Activated CD4-positive, alpha-beta T cell treated with anti-CD3 and anti-CD28 coated beads, Interleukin-2, amount 50 U/mL, for 24 hours (primary cell): ENCODE measurements at places on chromosomes 6 and 20.

GRCh38 chr6:73579389-73579788, 58.6 kb upstream of the EEF1A1 start:
- no peak for DNase-seq

DNA sequence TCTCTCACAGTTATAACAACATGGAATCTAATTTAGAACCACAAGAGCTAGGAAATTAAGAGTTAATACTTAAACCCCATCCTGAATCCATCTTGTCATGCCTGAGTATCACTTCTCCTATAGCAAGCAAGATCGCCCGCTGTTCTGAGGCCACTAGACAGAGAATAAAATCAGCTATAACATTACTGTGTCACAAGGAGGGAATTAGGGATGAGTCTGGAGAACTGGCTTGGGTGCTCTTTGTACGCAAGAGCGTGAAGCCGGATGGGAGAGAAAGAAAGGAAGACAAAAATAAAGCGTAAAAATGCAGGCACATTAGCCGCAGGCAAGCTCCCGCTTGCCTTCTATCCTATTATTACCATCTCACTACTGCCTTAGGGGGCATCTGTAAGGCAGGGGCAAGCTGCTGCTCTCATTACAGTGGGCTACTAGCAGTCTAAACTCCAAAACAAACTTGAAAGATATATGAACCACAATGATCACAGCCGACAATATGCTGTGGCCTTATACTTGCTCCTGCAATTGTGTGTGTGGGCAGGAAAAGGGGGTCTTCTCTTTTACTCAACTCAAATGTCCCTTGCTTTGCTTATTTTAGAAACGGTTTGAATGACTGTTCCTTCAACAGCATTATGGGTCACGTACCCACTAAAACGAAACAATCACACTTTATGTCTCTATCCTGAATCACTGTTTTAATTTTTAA, 81.9 kb downstream of the GJA10 start:
- no peak for DNase-seq

- no peak for DNase-seq
These were observed 33.1 kb upstream of the RNF8 start for GRCh38 chr6:37320646-37321045.

DNA sequence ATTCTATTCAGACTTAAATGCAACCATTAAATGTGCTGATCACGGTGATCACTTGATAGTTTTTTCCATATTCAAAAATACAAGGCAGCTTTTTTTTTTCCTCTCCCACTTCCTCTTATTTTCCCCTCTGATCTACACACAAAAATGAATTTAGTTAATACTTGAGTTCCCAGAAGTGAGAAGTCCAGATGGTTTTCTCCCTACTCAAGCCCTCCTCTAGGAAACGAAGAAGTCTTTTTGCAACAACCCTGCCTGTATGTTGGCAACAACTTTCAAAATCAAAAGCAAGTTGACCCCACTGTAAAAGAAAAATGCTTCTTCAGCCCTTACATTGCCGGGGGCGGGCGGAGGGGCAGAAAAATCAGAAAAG, 24.3 kb downstream of the ARHGAP18 start:
- DNase-seq: no peak

DNA sequence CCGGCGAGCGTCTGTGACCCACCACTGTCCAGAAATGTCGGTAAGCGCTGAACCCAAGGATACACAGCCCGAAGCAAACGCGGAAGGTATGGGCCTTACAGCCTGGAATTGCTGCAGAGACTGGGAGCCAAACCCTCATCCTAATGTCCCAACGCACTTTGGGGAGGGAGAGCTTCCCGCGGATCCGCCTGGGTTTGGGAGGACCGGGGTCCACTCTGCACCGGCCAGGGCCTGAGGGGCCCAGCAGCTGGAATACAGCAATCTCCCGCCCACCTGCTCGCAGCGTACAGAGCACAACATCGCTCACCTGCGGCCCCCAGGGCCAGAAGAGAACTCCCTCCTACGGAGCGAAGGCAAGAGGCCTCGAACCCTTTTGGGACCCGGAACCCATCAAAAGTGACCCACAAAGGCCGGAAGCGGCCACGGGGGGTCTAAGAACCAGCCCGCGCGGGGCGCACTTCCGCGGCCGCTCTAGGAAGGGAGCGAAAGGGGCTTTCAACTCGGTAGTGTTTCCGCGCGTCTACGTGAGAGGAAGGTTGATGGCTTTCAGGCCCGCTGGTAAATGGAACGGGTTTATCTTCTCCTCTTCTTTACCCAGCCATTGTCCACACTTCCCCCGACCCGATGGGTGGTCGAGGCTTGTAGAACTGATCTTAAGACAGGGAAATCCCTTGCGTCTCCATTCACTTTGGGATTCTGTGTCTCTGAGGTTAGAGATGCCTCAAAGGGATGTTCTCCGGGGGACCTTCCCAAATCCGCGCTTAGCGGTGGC, at the start of gene ZSCAN12:
ZSCAN12 (minus strand) TSS at position 398 of the 772 bp plus-strand sequence. CDS start 1,342 bp downstream, outside the sequence.
- DNase-seq: peak; percentile 84

GRCh38 chr6:113047932-113048331, 700.8 kb downstream of the RFPL4B start:
- no peak for DNase-seq

GRCh38 chr20:38249536-38250310, 10.8 kb downstream of the KIAA1755 start:
- no peak for DNase-seq

DNA sequence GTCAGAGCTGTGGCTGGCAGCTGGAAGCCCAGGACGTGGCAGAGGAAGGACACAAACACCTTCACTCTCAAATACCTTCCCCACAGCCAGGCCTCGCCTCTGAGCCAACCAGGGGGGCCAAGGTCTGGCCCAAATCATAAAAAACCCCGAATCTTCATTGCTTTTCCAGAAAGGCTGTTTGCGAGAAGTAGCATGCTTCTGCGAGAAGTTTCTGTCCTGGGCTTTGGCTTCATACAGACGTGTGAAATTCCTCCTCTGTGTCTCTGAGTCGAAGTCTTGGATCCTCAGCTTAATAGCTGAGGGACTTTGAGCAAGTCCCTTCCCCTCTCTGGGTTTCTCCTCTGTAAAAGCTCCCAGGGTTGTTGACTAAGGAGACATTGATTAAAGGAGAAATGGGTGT, 63.0 kb downstream of the CHMP4B start:
- DNase-seq: no peak

DNA sequence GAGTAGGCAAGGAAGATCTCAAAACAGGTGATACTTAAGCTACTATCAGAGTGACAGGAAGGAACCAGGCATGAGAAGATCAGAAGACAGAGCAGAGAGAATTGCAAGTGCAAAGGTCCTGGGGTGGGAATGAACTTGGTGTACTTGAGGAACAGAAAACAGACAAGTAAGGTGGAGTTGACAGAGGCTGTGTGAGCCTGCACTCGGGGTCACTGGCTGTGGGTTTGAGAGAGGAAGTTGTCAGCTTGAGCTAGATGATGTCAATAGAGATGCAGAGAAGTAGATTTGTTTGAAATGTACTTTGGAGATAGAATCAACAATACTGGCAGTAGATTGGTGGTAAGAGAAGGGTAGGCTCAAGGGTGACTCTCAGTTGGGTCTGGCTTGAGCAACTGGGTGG, 209.5 kb downstream of the CLIC5 start:
- DNase-seq: no peak

GRCh38 chr20:19047951-19048296, 164.5 kb upstream of the SLC24A3 start:
- DNase-seq: no peak

DNA sequence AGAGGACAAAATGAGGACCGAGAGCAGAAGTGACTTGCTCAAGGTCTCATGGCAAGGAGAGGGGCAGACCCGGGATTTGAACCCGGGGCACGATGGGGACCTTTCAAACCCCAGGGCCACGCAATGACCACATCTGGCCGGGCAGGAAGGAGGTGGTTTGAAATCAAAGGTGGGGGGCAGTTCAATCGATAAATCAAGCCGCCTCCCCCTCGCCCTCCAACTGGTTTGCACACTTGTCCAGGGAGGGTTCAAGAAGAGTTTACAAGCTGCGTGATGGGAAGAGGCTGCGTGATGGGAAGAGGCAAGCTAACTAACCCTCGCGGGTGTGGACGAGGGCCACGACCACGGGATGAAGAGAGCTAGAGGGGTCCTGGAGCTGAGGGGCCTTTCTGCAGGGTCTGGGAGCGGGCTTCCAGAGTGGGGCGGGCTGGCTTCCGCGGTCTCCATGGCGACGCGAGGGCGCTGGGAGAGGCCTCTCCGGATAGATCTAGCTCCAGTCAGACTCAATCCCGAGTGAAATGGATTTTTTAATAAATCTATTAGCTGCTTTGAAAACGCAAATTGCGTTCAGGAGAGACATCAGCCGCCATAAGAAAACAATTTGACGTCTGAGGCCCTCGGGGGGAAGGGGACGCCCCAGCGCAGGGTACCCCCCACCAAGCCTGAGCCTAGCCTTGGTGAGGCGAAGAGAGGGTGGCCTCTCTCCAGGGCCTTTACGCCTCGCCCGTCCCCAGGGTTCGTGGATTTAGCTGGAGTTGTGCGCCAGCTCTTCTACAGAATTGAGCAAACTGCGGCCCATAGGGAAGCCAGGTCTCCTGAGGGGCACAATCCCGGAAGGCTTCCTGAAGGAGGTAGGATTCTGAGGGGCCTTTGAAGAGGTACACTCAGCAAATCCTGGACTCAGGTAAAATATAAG, 143.9 kb downstream of the GRM4 start:
- no peak for DNase-seq

DNA sequence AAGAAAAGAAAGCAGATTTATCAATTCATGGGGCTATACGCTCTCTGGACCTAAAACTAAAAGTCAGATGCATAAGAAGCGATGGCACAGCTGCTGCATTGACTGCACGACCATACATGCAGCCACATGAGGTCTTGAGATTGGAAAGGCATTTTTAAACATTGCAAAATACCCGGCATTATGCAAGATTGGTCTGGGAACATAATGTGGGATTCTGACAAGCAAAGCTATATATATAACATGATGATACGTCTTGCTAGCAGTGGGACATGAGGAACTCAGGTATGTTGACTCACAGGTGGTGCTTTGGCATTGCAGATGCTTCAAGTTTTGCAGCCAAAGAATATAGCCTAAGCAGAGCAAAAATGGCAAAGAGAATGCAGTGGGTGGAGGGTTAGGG, 55.1 kb downstream of the SAMD3 start:
- no peak for DNase-seq

DNA sequence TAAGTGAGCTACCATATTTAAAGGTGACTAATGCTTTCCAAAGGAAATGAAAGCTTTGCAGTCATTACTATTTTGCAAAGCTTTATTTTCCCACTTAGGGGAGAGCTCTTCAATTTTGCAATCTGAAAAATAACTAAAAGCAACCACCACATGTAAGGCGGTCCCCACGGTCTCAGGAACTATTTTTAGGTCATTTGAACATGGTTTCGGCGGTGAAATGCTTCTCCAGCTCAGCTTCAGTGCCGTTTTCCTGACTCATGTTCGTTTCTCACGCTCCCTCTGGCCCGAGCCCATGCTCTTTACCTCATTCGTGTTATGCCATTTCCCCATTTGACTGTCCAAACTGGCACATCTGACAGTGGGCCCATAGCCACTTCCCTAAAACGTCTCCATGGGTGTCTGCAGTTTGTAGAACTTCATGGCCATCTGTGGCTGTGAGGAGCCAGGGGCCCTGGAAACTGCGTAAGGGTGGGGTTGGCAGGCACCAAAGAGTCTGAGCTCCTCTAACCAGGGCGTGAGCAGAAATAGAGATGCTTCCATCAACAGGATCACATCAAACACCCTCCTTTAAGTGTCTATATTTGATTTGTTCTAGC, 46.5 kb downstream of the ADTRP start:
- peak; percentile 35 for DNase-seq

- DNase-seq: peak; percentile 76
These were observed 59.8 kb downstream of the NEDD9 start for GRCh38 chr6:11172501-11173327.

DNA sequence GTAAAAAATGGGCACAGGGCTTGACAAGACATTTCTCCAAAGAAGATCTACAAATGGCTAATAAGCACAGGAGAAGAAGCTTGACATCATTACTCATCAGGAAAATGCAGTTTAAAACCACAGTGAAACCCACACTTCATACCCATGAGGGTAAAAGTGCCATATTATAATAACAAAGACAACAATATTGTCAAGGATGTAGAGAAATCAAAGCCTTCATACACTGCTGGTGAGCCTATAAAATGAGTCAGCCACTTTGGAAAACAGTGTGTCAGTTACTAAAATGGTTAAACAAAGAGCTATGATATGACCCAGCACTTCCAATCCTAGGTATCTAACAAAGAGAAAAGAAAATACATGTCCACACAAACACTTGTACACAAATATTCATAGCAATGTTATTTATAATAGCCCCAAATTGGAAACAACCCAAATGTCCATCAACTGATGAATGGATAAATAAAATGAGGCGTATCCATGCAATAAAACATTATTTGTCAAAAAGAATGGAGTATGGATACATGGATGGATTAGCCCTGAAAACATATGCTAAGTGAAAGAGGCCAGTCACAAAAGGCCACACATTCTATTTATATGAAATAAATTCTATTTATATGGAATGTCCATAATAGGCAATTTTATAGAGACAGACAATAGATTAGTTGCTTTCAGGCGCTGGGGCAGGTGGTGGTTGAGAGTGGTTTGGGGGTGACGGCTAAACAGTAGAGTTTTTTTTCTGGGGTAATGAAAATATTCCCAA, 11.5 kb upstream of the IL20RA start:
- no peak for DNase-seq

GRCh38 chr6:156879186-156879585, 102.0 kb downstream of the ARID1B start:
- DNase-seq: no peak

- no peak for DNase-seq
These were observed 94.4 kb downstream of the FHL5 start for GRCh38 chr6:96657344-96657743.

DNA sequence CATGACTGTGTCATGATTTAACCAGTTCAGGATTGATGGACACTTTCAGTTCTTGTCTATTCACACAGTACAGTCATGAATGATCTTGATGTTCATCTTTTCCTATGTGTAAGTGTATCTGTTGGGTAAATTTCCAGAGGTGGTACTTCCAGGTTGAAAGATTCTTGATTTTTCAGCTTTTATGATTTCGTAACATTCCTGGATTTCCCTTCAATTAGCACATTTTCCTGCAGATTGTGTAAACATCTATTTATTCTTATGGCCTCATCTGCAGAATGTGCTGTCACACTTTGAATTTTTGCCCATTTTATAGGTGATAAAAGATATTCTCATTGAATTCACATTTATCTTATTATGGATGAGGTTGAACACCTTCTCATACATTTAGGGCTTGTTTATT, 222.0 kb upstream of the FOXQ1 start:
- DNase-seq: no peak
